ENCODE measurements at places on chromosomes 5 and 9.
A peak's percentile ranks its signal among the peaks of the same experiment; 100 is the strongest.

GRCh38 chr5:143964919-143965318, 153.0 kb downstream of the HMHB1 start:
- no peak for DNase-seq
- no peak overlapping the region for H3K4me3 ChIP-seq
- H3K36me3 ChIP-seq, result no peaks in the 10 kb centered on the region
- no peaks in the 10 kb centered on the region for H3K27me3 ChIP-seq
- no peaks in the 10 kb centered on the region for H3K4me1 ChIP-seq

- H3K27ac ChIP-seq, result no peak within 1 kb of the TSS
- H3K4me3 ChIP-seq, result peak within 1 kb of the TSS; percentile 86
- peak; percentile 88 for DNase-seq
- no peaks in the 10 kb centered on the region for H3K36me3 ChIP-seq
Observed at GRCh38 chr5:151223447-151224264, at the start of gene CCDC69. Gene CCDC69 (minus strand): TSS chr5:151224092. CDS start chr5:151223970, 122 bp downstream.

DNA sequence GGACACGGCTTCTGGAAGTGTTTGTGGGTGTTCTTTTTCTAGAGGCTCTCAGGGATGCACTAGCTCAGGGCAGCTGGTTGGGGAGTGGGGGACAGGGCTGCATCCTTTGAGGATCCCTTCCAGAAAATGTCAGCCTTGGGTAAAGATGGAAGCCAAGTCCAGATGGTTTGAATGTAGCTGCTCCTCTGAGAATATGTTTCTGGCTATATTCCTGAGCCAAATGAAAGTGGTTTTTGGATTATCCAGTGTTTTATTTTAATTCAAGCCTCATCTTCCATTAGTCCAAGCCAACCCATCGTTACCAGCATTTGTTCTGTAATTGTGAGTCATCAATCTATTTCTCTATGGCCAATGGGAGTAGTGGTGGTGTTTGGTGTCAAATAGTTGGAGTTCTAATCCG, 70.4 kb downstream of the SPRY4 start:
- H3K27me3 ChIP-seq, result no peaks in the 10 kb centered on the region
- no peaks in the 10 kb centered on the region for H3K36me3 ChIP-seq
- no peak for DNase-seq
- H3K27ac ChIP-seq, result no peak overlapping the region
- 0 out of 2 replicates have a peak, but pooled peaks cover 4% of the 10 kb centered on the region for H3K4me1 ChIP-seq
- no peak overlapping the region for H3K4me3 ChIP-seq

- no peak for DNase-seq
- H3K27ac ChIP-seq, result no peak overlapping the region
- H3K4me3 ChIP-seq, result no peak overlapping the region
- H3K36me3 ChIP-seq, result no peaks in the 10 kb centered on the region
- peaks cover 4% of the 10 kb centered on the region for H3K4me1 ChIP-seq
- H3K27me3 ChIP-seq, result no peaks in the 10 kb centered on the region
Observed at GRCh38 chr5:160445132-160445531, 23.5 kb downstream of the PTTG1 start.

- peak within 1 kb of the TSS; percentile 56 for H3K4me3 ChIP-seq
- peaks cover 10% of the 10 kb centered on the region for H3K4me1 ChIP-seq
- DNase-seq, result peak; percentile 99
- peak within 1 kb of the TSS; percentile 69 for H3K27ac ChIP-seq
Observed at GRCh38 chr9:26955921-26956859, at the start of gene IFT74. Gene IFT74 (plus strand): TSS chr9:26956412. CDS start chr9:26961968, 5,556 bp downstream.

DNA sequence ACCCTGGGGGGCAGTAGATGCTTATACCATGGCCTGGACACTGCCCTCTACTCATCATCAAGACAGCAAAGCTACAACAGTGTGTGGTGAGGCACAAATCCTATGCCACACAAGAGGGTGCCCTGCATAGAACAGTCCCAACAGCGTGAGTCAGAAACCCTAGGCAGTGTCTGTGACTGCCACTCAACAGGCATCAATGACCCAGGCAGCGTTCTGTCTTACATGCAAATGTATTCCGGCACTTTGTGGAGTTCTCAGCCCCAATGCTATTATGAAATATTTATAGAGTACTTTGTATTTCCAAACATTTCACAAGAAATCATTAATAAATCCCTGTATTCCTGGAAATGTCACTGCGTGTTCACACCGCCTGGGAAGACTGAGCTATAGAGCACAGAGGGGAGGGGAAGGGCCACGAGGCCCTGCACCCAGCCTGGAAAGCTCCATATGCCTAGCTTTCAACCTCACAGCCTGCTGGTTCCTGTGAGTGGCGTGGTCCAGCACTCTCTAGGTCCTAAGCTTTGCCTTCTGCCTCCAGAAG, 77.7 kb downstream of the NIPSNAP3B start:
- DNase-seq, result no peak
- no peaks in the 10 kb centered on the region for H3K4me1 ChIP-seq
- H3K4me3 ChIP-seq, result no peak overlapping the region
- H3K27ac ChIP-seq, result no peak overlapping the region

GRCh38 chr5:66904189-66904588, 292.4 kb downstream of the CD180 start:
- H3K4me1 ChIP-seq, result peaks cover 73% of the 10 kb centered on the region
- H3K27ac ChIP-seq, result no peak overlapping the region
- H3K4me3 ChIP-seq, result peak overlapping the region; percentile 33
- no peaks in the 10 kb centered on the region for H3K36me3 ChIP-seq

DNA sequence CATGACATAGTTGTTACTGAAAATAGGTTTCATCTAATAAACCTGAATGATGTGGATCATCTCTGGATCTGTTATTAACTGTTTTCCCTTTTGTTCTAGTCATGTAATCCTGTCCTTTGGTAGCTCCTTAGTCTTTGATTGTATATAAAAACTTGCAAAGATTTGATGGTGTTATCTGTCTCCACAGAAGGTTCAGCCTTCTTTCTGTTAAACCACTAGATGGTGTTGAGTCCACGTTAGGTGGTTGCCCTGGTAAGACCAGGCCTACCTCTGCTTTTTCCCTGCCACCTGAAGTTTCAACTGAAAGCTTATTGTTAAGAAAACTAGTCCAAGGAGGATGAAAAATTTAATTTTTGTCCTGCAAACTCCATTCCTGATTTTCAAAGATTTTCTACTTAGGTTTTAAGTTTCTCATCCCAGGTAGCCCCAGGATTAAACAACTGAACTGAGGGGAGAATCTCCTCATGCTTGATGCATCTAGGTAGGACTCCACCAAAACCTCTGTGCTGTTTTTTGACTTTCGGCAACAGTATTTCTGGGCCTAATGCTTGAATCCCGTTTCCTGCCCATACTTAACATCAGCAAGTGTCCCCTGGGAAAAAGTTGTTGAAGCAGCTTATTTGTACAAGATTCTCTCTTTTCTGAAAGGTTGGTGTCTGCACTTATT, 68.5 kb downstream of the RICTOR start:
- H3K4me1 ChIP-seq, result no peaks in the 10 kb centered on the region
- no peak overlapping the region for H3K27ac ChIP-seq
- H3K4me3 ChIP-seq, result no peak overlapping the region

GRCh38 chr9:134287591-134288491, 38.4 kb upstream of the RXRA start:
- no peaks in the 10 kb centered on the region for H3K4me1 ChIP-seq
- no peak for DNase-seq
- no peaks in the 10 kb centered on the region for H3K36me3 ChIP-seq
- H3K27ac ChIP-seq, result no peak overlapping the region

DNA sequence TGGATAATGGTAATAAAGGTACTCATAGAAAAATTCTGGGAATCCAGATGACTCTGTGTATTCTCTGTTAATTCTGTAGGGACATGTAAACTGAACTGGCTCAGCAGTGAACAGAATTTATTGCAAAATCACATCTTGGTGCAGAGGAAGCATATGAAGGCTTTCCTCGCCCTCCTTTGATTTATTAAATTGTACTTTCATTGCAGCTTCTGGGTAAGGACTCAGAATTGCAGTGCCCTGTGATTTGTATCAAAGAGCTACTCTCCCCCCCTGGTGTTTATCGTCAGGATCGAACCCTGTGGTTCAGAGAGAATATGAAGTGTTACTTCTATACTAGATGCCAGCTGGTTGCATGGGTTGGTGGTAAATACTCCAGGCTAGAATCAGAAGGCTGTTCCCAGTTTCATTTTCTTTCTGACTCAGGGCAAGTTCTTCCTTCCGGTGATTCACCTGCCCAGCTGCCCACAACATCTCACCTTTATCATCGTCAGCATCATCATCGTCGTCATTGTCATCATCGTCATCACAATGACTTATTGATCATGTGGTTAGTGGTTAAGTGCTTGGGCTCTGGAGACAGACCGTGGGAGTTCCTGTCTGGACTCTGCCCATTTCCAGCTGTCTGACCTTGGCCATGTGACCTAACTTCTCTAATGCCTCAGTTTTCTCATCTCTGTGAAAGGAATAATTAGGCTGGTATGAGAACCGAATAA, 238.8 kb downstream of the ARHGAP26 start:
- no peaks in the 10 kb centered on the region for H3K4me1 ChIP-seq
- H3K27ac ChIP-seq, result no peak overlapping the region
- no peaks in the 10 kb centered on the region for H3K27me3 ChIP-seq

DNA sequence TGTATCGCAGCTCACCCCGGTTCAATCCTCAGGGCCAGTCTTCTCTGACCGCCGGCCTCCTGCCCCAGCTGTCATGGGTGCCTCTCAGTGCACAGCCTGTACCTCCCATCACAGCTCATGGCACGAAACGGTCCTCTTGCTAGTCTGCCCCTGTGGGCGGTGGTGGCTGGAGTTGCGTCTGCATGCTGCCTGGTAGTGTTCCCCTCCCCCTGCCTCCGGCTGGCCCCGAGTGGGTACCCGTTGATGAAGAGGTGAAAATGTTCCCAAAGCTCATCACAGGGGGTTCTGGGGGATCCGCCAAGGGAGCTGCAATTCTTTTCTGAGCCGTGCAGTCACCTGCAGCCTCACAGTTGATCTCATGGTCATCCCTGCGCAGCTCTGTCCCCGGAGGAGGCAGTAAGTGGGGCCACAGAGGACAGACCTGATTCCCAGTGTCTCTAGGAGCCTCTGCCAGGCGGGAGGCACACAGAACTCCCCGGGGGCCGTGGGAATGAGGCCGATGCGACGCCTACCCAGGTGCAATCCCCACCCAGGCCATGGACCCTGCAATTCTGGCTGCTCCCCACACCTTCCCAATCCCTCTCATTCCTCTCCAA, 34.7 kb upstream of the FIBCD1 start:
- no peak overlapping the region for H3K27ac ChIP-seq
- no peaks in the 10 kb centered on the region for H3K36me3 ChIP-seq
- DNase-seq, result no peak
- H3K4me1 ChIP-seq, result no peaks in the 10 kb centered on the region

- no peaks in the 10 kb centered on the region for H3K36me3 ChIP-seq
- H3K4me1 ChIP-seq, result no peaks in the 10 kb centered on the region
- DNase-seq, result peak; percentile 85
- no peaks in the 10 kb centered on the region for H3K27me3 ChIP-seq
- H3K4me3 ChIP-seq, result no peak overlapping the region
- H3K27ac ChIP-seq, result no peak overlapping the region
Observed at GRCh38 chr9:84266087-84266561, 74.4 kb downstream of the SLC28A3 start.

DNA sequence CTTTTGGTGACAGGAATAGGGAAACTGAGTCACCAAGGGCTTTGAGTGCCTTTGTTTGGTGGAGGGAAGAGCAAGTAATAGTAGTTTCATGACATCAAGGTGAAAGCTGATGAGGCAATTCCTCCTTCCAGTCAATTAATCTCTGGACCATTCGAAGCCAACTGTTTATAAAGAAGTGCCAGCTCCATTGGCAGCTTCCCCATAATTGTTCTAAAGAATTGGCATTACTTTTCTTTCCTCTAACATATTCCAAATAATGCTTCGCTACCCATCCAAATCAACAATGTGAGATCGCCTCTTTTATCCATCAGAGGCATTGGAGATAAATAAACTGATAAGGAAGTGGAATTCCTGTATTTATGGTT, 132.4 kb downstream of the NPR3 start:
- no peaks in the 10 kb centered on the region for H3K36me3 ChIP-seq
- H3K4me1 ChIP-seq, result no peaks in the 10 kb centered on the region
- DNase-seq, result no peak

DNA sequence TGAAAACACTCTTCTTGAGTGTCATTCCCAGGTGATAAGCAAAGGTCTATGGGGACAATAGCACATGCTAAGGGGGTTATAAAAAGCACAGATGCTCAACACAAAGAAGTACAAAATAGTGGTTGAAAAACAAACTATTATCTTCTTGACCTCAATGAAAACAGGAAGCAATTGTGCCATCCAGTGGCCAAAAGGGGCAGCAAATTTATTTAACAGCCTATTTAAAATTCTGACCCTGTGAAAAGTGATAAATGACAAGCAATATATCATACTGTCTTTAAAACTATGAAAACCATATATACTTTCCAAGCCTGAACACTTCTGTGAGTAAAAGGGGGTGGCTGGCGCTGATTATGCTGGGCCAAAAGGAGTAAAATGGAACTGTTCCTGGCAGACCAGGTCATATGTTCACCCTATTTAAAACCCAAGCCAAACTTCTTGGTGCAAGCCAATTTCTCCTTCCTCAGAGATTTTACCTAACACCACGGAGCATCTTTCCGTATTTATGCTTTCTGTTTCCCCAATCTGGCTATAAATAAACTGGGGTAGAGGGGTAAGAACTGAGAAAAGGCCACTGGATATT, 29.7 kb downstream of the TEX10 start:
- DNase-seq, result peak; percentile 70
- peaks cover 49% of the 10 kb centered on the region for H3K36me3 ChIP-seq
- H3K4me3 ChIP-seq, result no peak overlapping the region

DNA sequence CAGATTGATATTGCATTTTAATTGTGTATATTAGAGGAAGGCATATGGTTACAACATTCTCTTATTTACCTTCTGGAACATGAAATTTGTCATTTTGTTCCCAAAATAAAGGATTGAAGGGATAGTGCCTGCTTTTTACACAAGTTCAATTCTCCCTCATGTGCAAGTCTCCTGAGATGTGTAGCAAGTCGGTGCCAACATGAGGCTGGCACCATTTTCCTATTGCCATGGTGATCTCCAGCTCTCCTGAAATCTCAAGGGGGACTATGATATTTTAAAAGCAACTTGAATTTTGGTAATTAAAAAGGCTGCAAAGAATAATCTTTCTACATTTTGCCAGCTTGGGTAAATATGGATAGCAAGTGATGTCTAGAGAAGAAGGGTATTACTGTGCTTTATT, 693.3 kb upstream of the WWC1 start:
- DNase-seq, result no peak
- H3K27me3 ChIP-seq, result no peaks in the 10 kb centered on the region
- no peaks in the 10 kb centered on the region for H3K36me3 ChIP-seq
- H3K4me1 ChIP-seq, result peaks cover 11% of the 10 kb centered on the region
- H3K4me3 ChIP-seq, result no peak overlapping the region

GRCh38 chr5:78671609-78672008, 23.0 kb upstream of the LHFPL2 start:
- H3K36me3 ChIP-seq, result no peaks in the 10 kb centered on the region
- H3K4me3 ChIP-seq, result no peak overlapping the region
- DNase-seq, result no peak
- no peaks in the 10 kb centered on the region for H3K4me1 ChIP-seq
- H3K27me3 ChIP-seq, result no peaks in the 10 kb centered on the region
- no peak overlapping the region for H3K27ac ChIP-seq

DNA sequence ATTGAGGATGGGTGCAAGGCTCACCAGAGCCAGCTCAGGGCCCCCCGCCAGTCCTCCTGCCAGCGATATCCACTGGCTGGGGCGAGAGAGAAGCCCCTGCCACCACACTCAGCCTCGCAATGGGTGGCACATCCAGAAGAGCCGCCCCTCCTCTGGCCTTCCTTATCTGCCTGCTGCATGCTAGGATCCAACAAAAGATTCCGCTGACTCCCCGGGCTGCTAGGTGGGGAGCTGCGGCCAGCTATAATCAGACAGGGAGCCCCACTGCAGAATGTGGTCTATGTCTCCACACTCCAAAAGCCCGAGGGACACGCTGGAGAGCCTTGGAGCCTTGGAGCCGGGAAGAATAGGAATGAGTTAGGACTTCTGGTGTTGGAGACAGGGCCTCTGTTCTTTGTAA, 32.8 kb downstream of the COL23A1 start:
- H3K27ac ChIP-seq, result no peak overlapping the region
- no peak for DNase-seq
- peaks cover 27% of the 10 kb centered on the region for H3K4me1 ChIP-seq
- no peaks in the 10 kb centered on the region for H3K27me3 ChIP-seq
- no peak overlapping the region for H3K4me3 ChIP-seq
